ENCODE measurements at places on chromosomes 6 and 20. TPM values are rescaled to one million over a fixed set of nuclear protein-coding genes. Genes with fewer than 3 reads are reported as not detected.

VNN1 gene
- total RNA-seq: 1.5 TPM

WFDC12 gene
- total RNA-seq: not detected

FOXA2 gene
- not detected for total RNA-seq

BNIP5 gene
- total RNA-seq: not detected

SRMS gene
- not detected for total RNA-seq

PDE7B gene
- total RNA-seq: 12.9 TPM

OTOR gene
- not detected for total RNA-seq

TP53RK gene
- total RNA-seq: 24.5 TPM

EYS gene
- total RNA-seq: 0.39 TPM

DDR1 gene
- 41.5 TPM for total RNA-seq

TINAG gene
- not detected for total RNA-seq

LY86 gene
- 1.9 TPM for total RNA-seq

TCF21 gene
- 0.84 TPM for total RNA-seq

Measured in tibial nerve (tissue), 4 donors.